ENCODE measurements at places on chromosomes 6 and 20. TPM values are rescaled to one million over a fixed set of nuclear protein-coding genes. Genes with fewer than 3 reads are reported as not detected.
A peak's percentile ranks its signal among the peaks of the same experiment; 100 is the strongest.

The JAG1 gene
- 7.5 TPM for total RNA-seq

GRCh38 chr20:50721881-50722281 lies 9.5 kb upstream of the PARD6B start:
- no peaks in the 10 kb centered on the region for H3K36me3 ChIP-seq
- H3K27ac ChIP-seq: no peak overlapping the region
- peaks cover 2% of the 10 kb centered on the region for H3K4me1 ChIP-seq
- no peak for DNase-seq
- no peaks in the 10 kb centered on the region for H3K27me3 ChIP-seq

The TMC2 gene
- total RNA-seq: not detected

DNA sequence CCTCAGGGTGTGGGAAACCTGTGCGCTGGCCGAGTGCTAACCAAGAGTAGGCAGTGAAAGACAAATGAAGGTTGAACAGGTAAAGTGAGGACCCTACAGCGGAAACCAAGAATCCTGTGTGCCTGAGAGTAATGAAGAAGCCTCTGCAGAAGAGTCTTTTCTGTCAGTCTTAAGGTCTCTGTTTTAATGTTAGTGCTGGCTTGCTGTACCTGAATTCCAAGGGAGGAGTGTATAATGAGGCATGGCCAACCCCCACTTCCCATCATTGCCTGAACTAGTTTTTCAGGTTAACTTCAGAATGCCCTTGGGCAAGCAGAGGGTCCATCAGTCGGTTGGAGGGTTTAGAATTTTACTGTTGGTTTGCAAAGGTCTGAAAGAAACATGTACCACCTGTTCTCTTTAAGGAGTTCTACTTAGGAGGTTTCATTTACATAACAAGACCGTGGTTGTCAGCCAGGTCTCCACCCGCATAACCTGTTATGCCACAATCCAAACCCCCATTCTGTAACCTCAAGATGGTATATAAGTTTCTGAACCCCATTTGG lies 589 bp upstream of the PDCD2 start:
- H3K36me3 ChIP-seq: no peaks in the 10 kb centered on the region
- H3K27me3 ChIP-seq: no peaks in the 10 kb centered on the region
- peak overlapping the region; percentile 99 for H3K4me3 ChIP-seq
- DNase-seq: no peak

The RFX6 gene
- total RNA-seq: not detected

GRCh38 chr20:46333161-46333991 lies 25.1 kb upstream of the CDH22 start:
- no peaks in the 10 kb centered on the region for H3K4me1 ChIP-seq
- no peaks in the 10 kb centered on the region for H3K27me3 ChIP-seq
- DNase-seq: no peak
- no peaks in the 10 kb centered on the region for H3K36me3 ChIP-seq

GRCh38 chr6:17159240-17159639 lies 57.4 kb downstream of the STMND1 start:
- no peaks in the 10 kb centered on the region for H3K27me3 ChIP-seq
- peak; percentile 74 for DNase-seq
- no peaks in the 10 kb centered on the region for H3K36me3 ChIP-seq

DNA sequence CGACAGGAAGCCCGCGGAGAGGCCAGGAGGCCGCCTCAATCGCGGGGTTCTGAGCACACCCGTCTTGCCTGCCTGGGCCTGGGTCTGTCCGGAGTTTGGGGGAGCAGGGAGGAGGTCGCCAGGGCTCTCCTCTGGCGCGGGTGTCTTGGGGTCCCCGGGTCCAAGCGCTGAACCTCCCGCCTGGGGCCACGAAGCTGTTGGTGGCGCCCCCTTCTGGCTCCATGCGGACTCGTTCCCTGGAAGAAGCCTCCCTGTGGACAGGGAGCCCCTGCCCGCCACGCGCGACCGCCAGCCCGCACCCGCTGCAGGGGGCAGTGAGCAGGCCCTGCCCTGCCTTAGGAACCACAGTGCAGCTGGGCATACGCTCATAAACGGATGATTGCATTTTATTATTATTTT lies 44.7 kb downstream of the MCUR1 start:
- DNase-seq: no peak
- H3K27me3 ChIP-seq: no peaks in the 10 kb centered on the region
- H3K4me3 ChIP-seq: no peak overlapping the region
- H3K36me3 ChIP-seq: no peaks in the 10 kb centered on the region

- no peaks in the 10 kb centered on the region for H3K27me3 ChIP-seq
- DNase-seq: no peak
- H3K4me3 ChIP-seq: no peak overlapping the region
- H3K27ac ChIP-seq: peak overlapping the region; percentile 2
- no peaks in the 10 kb centered on the region for H3K4me1 ChIP-seq
Observed at GRCh38 chr6:25179051-25179778, 100.0 kb upstream of the CARMIL1 start.

The SYCP2 gene
- 0.95 TPM for total RNA-seq

DNA sequence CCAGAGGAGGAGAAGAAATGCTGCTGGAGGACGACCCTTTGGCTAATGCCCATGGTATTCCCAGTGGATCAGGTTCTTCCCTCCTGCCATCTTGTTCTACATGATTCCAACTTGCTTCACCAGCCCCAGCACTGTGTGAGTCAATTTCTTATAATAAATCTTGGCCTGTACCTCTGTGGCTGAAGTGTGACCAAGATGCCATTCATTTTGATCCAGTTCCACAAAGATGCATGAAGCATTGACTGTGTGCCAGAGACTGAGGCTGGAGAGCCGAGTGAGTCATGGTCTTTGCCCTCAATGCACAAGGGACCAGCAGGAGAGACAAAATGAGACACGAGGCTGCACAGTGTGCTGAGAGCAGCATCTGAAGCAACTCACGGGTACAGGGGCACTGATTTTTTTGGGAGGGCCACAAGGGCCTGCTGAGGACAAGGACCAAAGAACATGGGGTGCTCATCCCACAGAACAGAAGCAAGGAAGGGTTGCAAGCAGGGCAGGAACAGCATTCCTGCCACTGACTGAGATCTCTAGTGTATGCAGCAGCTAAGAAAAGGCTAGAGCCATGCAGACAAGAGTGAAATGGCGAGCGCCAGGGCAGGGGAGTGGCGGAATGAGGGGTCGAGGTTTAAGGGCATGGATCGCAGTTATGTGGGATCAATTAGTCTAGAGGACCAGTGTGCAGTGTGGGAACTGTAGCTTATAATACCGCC lies 207.0 kb downstream of the THBS2 start:
- H3K27me3 ChIP-seq: no peaks in the 10 kb centered on the region
- no peak overlapping the region for H3K4me3 ChIP-seq

- peak; percentile 42 for DNase-seq
- no peaks in the 10 kb centered on the region for H3K4me1 ChIP-seq
- no peaks in the 10 kb centered on the region for H3K36me3 ChIP-seq
- H3K27me3 ChIP-seq: no peaks in the 10 kb centered on the region
- no peak overlapping the region for H3K27ac ChIP-seq
Observed at GRCh38 chr6:304833-305370, 12.6 kb downstream of the DUSP22 start.

DNA sequence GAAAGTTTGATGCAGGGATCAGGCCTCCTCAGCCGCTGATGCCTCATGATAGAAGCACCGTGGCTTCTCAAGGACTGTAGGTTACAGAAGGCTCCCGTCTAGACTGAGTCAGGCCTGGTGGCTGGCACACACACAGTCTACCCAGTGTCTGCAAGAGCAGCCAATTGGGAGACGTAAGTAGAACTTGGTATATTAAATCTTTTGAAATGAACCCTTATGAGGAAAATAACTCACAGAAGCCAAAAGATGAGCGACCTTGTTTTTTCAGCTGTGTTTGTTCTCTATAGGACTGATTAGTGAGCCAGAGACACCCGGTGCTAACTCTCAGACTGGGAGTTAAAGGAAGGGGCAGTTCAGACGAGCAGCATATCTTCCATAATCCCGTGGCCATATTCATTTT lies 5.9 kb upstream of the PDE10A start:
- no peak overlapping the region for H3K4me3 ChIP-seq
- no peaks in the 10 kb centered on the region for H3K36me3 ChIP-seq
- H3K27me3 ChIP-seq: peaks cover 20% of the 10 kb centered on the region
- H3K27ac ChIP-seq: no peak overlapping the region

GRCh38 chr6:115914098-115914497 lies 146.6 kb downstream of the FRK start:
- no peaks in the 10 kb centered on the region for H3K27me3 ChIP-seq
- no peak overlapping the region for H3K27ac ChIP-seq
- no peaks in the 10 kb centered on the region for H3K36me3 ChIP-seq

GRCh38 chr20:6122873-6123648 lies at the start of gene FERMT1:
TSS of gene FERMT1 (minus strand) at chr20:6123030. CDS start at chr20:6119554, 3,476 bp downstream.
- no peaks in the 10 kb centered on the region for H3K36me3 ChIP-seq
- H3K4me1 ChIP-seq: no peaks in the 10 kb centered on the region
- H3K27me3 ChIP-seq: no peaks in the 10 kb centered on the region
- peak within 1 kb of the TSS; percentile 45 for H3K4me3 ChIP-seq
- DNase-seq: peak; percentile 71
- no peak within 1 kb of the TSS for H3K27ac ChIP-seq

- DNase-seq: peak; percentile 43
- H3K4me3 ChIP-seq: peak overlapping the region; percentile 35
- H3K4me1 ChIP-seq: no peaks in the 10 kb centered on the region
- H3K27ac ChIP-seq: no peak overlapping the region
Observed at GRCh38 chr6:125363039-125363823, 61.5 kb upstream of the HDDC2 start.

The MBOAT1 gene
- 10.0 TPM for total RNA-seq

- no peaks in the 10 kb centered on the region for H3K4me1 ChIP-seq
- DNase-seq: no peak
- no peaks in the 10 kb centered on the region for H3K36me3 ChIP-seq
- H3K4me3 ChIP-seq: no peak overlapping the region
- no peak overlapping the region for H3K27ac ChIP-seq
Observed at GRCh38 chr6:69337311-69337710, 459.5 kb downstream of the LMBRD1 start.

GRCh38 chr6:159902620-159903019 lies 11.8 kb downstream of the MAS1 start:
- DNase-seq: no peak
- H3K4me1 ChIP-seq: no peaks in the 10 kb centered on the region
- H3K27ac ChIP-seq: no peak overlapping the region
- no peak overlapping the region for H3K4me3 ChIP-seq
- no peaks in the 10 kb centered on the region for H3K36me3 ChIP-seq
- H3K27me3 ChIP-seq: no peaks in the 10 kb centered on the region

DNA sequence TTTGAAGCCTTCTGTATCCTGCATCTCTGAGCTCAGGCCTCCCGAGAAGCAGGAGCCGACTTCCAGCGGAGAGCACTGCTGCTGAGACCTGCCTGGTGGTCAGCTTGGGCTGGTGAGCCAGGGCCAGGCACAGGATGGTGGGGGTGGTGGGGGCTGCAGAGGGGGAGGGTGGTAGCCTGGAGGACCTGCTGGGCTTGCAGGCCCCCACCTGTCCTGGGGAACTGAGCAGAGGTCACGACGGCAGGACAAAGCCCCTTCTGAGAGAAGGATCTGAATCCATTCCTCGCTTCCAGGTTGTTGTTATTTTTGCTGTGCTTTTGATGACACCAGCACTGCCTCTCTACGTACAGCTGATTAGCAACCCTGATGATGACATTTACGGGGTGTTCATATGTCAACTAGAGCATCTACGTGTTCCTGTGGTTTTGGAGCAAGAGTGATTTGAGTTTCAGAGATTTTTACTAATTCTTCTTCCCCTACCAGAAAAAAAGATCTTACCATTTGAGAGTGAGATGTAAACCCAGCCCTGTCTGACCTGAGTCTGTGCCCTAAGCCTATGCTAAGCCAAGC lies 35.7 kb upstream of the CD93 start:
- no peak overlapping the region for H3K27ac ChIP-seq
- H3K27me3 ChIP-seq: no peaks in the 10 kb centered on the region
- DNase-seq: no peak
- no peaks in the 10 kb centered on the region for H3K36me3 ChIP-seq
- H3K4me1 ChIP-seq: no peaks in the 10 kb centered on the region
- H3K4me3 ChIP-seq: no peak overlapping the region

The CDH4 gene
- not detected for total RNA-seq

The NOL7 gene
- 68.2 TPM for total RNA-seq

- H3K4me3 ChIP-seq: no peak overlapping the region
- H3K36me3 ChIP-seq: no peaks in the 10 kb centered on the region
- H3K27ac ChIP-seq: no peak overlapping the region
Observed at GRCh38 chr6:99519446-99519845, 4.2 kb upstream of the USP45 start.

DNA sequence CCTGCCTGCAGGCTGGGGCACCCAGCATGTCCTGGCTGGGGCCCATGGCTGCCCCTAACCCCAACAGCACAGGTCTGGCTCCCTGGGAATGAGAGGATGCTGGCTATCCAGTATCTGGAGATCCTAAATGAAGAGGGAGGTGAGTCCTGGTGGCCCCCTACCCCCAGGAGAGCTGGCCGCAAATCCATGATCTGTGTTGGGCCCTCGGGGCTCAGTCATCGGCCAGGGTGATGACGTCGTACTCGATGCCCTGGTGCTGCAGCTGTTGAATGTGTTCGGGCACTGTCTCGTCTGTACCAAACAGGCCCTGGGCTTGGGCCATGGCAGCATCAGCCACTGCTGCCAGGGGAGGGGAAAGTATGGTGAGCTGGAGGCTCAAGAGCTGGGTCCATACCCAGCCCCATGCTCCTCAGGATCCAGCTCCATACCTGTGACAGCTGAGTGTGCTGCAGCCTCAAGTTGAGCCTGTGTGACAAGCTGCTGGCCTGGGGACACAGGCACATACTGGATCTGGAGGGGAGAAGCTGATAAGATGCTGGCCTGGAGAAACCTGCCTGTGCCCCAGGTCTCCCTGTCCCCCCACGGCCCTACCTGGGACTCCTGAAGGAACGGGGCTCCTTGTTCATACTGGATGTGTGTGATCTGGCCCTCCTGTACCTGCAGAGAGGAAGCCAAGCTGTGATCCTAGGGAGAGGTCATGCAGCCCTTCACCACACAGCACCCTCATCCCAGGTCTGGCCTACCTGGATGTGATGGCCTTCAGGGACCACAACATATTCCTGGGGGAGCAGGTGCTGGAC lies 14.5 kb downstream of the PCIF1 start:
- H3K36me3 ChIP-seq: peaks cover 79% of the 10 kb centered on the region
- H3K4me1 ChIP-seq: peaks cover 17% of the 10 kb centered on the region
- no peak overlapping the region for H3K4me3 ChIP-seq
- H3K27ac ChIP-seq: no peak overlapping the region
- no peak for DNase-seq
- no peaks in the 10 kb centered on the region for H3K27me3 ChIP-seq

The DEFB124 gene
- total RNA-seq: not detected

GRCh38 chr6:21360336-21360735 lies 233.2 kb upstream of the SOX4 start:
- H3K4me3 ChIP-seq: no peak overlapping the region
- no peaks in the 10 kb centered on the region for H3K27me3 ChIP-seq
- no peaks in the 10 kb centered on the region for H3K4me1 ChIP-seq
- H3K27ac ChIP-seq: no peak overlapping the region

GRCh38 chr6:163735076-163735475 lies 320.6 kb downstream of the QKI start:
- DNase-seq: no peak
- H3K4me1 ChIP-seq: no peaks in the 10 kb centered on the region
- no peaks in the 10 kb centered on the region for H3K36me3 ChIP-seq
- no peak overlapping the region for H3K27ac ChIP-seq
- no peak overlapping the region for H3K4me3 ChIP-seq

- no peak for DNase-seq
- no peaks in the 10 kb centered on the region for H3K36me3 ChIP-seq
- no peak overlapping the region for H3K27ac ChIP-seq
- no peaks in the 10 kb centered on the region for H3K4me1 ChIP-seq
- H3K4me3 ChIP-seq: no peak overlapping the region
- no peaks in the 10 kb centered on the region for H3K27me3 ChIP-seq
Observed at GRCh38 chr20:45456632-45457031, 12.9 kb upstream of the WFDC2 start.

GRCh38 chr20:43971267-43971666 lies 56.6 kb downstream of the TOX2 start:
- no peaks in the 10 kb centered on the region for H3K4me1 ChIP-seq
- H3K27me3 ChIP-seq: no peaks in the 10 kb centered on the region
- H3K27ac ChIP-seq: no peak overlapping the region
- no peak overlapping the region for H3K4me3 ChIP-seq
